Small intestine (tissue), 16 donors: ENCODE measurements at places on chromosomes 13 and 19. TPM values are rescaled to one million over a fixed set of nuclear protein-coding genes. Genes with fewer than 3 reads are reported as not detected.

Gene C5AR1
- polyA plus RNA-seq, result 1.4 TPM

Gene ENOX1
- polyA plus RNA-seq, result not detected

Gene CYP4F8
- polyA plus RNA-seq, result not detected

Gene RGCC
- polyA plus RNA-seq, result 8.7 TPM

Gene KBTBD6
- polyA plus RNA-seq, result 9.1 TPM

Gene ZNF677
- 30.5 TPM for polyA plus RNA-seq

Gene EHD2
- polyA plus RNA-seq, result 0.89 TPM

Gene ADPRHL1
- polyA plus RNA-seq, result 7.2 TPM

Gene PPAN
- 48.3 TPM for polyA plus RNA-seq

Gene RBM42
- 59.7 TPM for polyA plus RNA-seq

Gene GIPR
- 1.1 TPM for polyA plus RNA-seq

Gene CYP2A7
- polyA plus RNA-seq, result not detected

Gene ERICH6B
- 1.6 TPM for polyA plus RNA-seq

Gene ZSCAN1
- polyA plus RNA-seq, result 0.38 TPM

Gene CYP2F1
- not detected for polyA plus RNA-seq

Gene VSTM2B
- not detected for polyA plus RNA-seq

Gene PGPEP1
- 77.9 TPM for polyA plus RNA-seq

Gene SCN1B
- 0.84 TPM for polyA plus RNA-seq

Gene FXYD3
- 803 TPM for polyA plus RNA-seq

Gene SIGLEC8
- not detected for polyA plus RNA-seq

Gene RNF225
- not detected for polyA plus RNA-seq

Gene RYR1
- polyA plus RNA-seq, result 2.3 TPM

Gene TMEM255B
- polyA plus RNA-seq, result 1.4 TPM

Gene ZNF556
- not detected for polyA plus RNA-seq

Gene GFY
- not detected for polyA plus RNA-seq

Gene NLRP7
- not detected for polyA plus RNA-seq

Gene DIAPH3
- polyA plus RNA-seq, result 0.67 TPM

Gene ZNF442
- 3.0 TPM for polyA plus RNA-seq

Gene DNAJC3
- polyA plus RNA-seq, result 50.3 TPM

Gene OVOL3
- polyA plus RNA-seq, result not detected

Gene PIAS4
- polyA plus RNA-seq, result 11.4 TPM

Gene CLDN10
- 0.54 TPM for polyA plus RNA-seq

Gene BRME1
- polyA plus RNA-seq, result 67.1 TPM

Gene KLHL1
- not detected for polyA plus RNA-seq

Gene SERP2
- 12.3 TPM for polyA plus RNA-seq

Gene STAP2
- polyA plus RNA-seq, result 85.8 TPM

Gene FCER2
- 0.27 TPM for polyA plus RNA-seq

Gene GAMT
- polyA plus RNA-seq, result 25.7 TPM

Gene PRTN3
- polyA plus RNA-seq, result 0.41 TPM

Gene CCDC70
- not detected for polyA plus RNA-seq

Gene DCT
- 0.03 TPM for polyA plus RNA-seq

Gene ICAM3
- polyA plus RNA-seq, result 20.6 TPM

Gene KMT2B
- 21.6 TPM for polyA plus RNA-seq

Gene CLC
- 27.3 TPM for polyA plus RNA-seq

Gene BEST2
- 0.16 TPM for polyA plus RNA-seq
